CD8-positive, alpha-beta memory T cell (primary cell): ENCODE measurements at places on chromosomes 1 and 21. TPM values are rescaled to one million over a fixed set of nuclear protein-coding genes. Genes with fewer than 3 reads are reported as not detected.

Gene MYCL
- total RNA-seq = 0.24 TPM

Gene LCE1A
- not detected for total RNA-seq

Gene CASQ1
- total RNA-seq = not detected

Gene SLC9C2
- not detected for total RNA-seq

Gene GJA8
- total RNA-seq = not detected

Gene HNRNPCL1
- total RNA-seq = not detected

Gene ARHGAP30
- total RNA-seq = 147 TPM

GRCh38 chr1:116375148-116375886 lies 2.3 kb downstream of the ATP1A1 start:
- H3K4me3 ChIP-seq = peak overlapping the region; percentile 67
- peak overlapping the region; percentile 79 for H3K27ac ChIP-seq
- peaks cover 61% of the 10 kb centered on the region for H3K4me1 ChIP-seq
- no peak for DNase-seq
- no peaks in the 10 kb centered on the region for H3K27me3 ChIP-seq

- no peak for DNase-seq
- peak overlapping the region; percentile 87 for H3K27ac ChIP-seq
- H3K27me3 ChIP-seq = no peaks in the 10 kb centered on the region
- H3K4me3 ChIP-seq = peak overlapping the region; percentile 95
- peaks cover 13% of the 10 kb centered on the region for H3K4me1 ChIP-seq
These were observed 717 bp downstream of the CRYZL1 start for GRCh38 chr21:33640697-33641351.

DNA sequence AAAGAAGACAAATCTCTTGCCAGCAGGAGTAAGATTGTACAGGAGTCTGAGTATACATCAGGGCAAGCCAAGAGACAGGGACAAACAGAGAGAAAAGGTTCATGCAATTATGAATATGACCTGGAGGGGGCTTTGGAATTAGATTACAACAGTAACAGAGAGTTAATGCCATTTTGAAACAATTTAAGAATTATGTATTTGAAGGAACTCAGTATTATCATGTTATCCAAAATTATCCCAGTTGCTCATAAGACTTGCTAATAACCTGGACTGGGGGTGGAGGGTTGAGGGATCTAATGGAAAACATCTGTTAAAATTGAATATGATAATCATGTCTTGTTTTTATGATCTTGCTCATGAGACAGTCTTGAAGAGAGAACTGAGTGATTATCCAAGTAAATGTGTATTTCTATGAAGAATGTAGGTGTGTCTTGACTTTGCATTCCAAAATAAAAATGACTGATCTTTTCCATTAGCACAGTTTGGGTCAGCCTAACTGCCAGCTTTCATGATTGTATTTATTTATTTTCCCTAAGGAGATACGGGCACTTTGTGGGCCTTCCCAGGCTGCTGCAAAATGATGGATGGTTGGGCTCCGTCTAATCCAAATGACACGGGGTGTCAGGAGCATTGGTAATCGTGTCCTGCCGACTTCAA lies 117.7 kb downstream of the ERG start:
- no peak overlapping the region for H3K27ac ChIP-seq
- H3K4me1 ChIP-seq = no peaks in the 10 kb centered on the region
- no peaks in the 10 kb centered on the region for H3K36me3 ChIP-seq
- no peak overlapping the region for H3K4me3 ChIP-seq
- no peaks in the 10 kb centered on the region for H3K27me3 ChIP-seq
- DNase-seq = no peak

- H3K36me3 ChIP-seq = no peaks in the 10 kb centered on the region
- no peaks in the 10 kb centered on the region for H3K4me1 ChIP-seq
- H3K27ac ChIP-seq = no peak overlapping the region
These were observed 390.4 kb upstream of the PLXNA2 start for GRCh38 chr1:208634346-208635140.

GRCh38 chr1:51922040-51922439 lies 43.5 kb upstream of the NRDC start:
- H3K4me3 ChIP-seq = no peak overlapping the region
- DNase-seq = no peak
- no peak overlapping the region for H3K27ac ChIP-seq
- H3K36me3 ChIP-seq = no peaks in the 10 kb centered on the region

DNA sequence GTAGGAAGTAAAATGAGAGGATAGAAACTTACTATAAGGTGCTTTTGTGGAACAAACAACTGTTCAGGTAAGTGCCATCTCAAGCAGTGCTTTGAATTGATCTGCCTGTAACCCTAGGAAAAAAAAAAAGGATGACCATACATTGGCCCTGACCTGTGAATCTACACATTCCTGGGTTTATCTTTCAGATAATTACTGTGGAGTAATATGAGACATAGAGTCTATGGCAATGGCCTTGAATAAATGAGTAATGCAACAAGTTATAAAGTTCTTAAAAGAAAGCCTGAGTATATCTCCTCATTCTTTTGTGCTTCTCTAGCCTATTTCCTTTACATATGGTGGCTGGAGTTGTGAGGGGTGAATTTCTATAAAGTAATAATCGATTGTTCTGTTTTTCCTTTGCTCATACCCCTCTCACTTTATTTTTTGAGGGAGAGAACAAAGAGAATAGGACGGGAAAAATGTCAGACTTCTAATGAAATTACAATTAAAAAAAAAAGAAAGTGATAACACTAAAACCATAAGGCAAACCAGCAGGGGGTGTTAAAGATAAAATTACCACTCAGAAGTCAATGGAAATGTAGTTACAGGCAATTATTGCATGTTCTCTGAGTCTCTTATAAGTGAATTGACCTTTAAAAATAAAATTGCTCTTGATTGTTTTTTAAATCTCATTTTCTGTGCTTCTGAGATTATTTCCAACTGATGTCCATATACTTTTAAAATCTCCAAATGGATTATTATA lies 12.4 kb upstream of the ATP1A1 start:
- no peaks in the 10 kb centered on the region for H3K36me3 ChIP-seq
- no peak overlapping the region for H3K27ac ChIP-seq
- H3K27me3 ChIP-seq = no peaks in the 10 kb centered on the region
- no peak overlapping the region for H3K4me3 ChIP-seq

- DNase-seq = no peak
- H3K4me1 ChIP-seq = no peaks in the 10 kb centered on the region
- H3K27me3 ChIP-seq = no peaks in the 10 kb centered on the region
- H3K27ac ChIP-seq = no peak overlapping the region
These were observed 25.2 kb upstream of the SPAG17 start for GRCh38 chr1:118210051-118210722.

DNA sequence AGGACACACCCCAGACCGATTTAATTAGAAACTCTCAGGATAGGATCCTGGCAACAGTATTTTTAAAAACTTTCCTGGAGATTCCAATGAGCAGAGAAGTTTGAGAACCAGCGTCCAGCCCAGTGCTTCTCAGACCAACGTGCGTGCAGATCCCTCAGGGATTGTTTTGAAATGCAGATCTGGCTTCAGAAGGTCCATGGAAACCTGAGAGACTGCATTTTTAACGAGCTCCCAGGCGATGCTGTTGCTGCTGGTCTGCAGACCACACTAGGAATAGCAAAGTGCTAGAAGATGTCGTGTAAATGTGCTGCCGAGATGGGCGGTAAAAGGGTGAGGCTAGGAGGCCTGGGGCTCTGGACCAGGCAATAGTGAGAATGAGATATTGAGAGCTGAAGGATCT lies 18.4 kb upstream of the CASQ1 start:
- no peak overlapping the region for H3K4me3 ChIP-seq
- no peaks in the 10 kb centered on the region for H3K4me1 ChIP-seq
- no peak for DNase-seq
- H3K27ac ChIP-seq = no peak overlapping the region
- H3K36me3 ChIP-seq = no peaks in the 10 kb centered on the region
- no peaks in the 10 kb centered on the region for H3K27me3 ChIP-seq
